Testis (tissue), 5 donors: ENCODE measurements at places on chromosomes 3 and 15.

DNA sequence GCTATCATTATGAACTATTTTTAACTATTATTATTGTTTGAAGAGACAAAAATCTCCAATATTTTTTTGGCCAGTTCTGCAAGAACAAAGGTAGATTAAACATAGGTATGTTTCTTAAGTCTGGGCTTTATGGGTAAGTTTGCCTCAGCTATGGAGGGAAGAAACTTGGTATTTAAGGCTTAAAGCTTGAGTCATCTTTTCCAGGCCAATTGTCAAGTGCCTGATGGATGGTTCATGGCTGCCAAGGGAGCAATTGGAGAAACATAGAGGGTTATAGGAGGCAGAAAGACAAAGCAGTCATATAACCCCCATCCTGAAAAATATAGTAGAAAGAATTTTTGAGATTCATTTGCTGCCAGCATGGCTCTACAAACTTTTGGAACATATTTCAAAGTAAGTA lies 7.2 kb upstream of the STAC start:
- no peak for DNase-seq

DNA sequence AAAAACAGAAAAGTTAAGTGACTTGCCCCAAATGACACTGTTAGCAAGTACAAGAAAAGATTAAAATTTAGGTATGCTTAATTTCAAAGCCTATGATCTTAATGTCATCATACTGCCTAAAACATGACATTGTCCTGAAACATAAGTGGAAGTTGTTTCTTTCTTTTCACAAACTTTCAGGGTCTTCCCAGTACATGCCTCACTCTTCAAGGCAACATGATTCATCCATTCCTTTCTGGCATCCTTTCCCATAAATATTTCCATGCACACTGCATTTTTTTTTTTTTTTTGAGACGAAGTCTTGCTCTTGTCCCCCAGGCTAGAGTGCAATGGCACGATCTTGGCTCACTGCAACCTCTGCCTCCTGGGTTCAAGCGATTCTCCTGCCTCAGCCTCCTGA lies 42.5 kb upstream of the KPNA4 start:
- DNase-seq, result no peak

DNA sequence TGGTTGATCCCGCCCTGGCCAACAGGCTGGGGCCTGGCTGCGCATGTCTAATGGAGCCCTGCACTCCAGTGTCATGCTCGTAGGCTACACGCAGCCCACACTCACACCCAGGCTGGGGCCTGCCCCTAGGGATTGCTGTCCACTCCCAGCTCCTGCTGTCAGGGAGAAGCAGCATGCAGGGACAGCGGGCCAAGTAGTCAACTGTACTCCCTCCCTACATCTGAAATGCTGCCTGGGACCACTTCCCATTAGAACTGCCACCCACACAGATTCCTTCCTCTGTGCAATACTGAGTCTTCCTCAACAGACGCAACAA lies 16.1 kb downstream of the ALS2CL start:
- DNase-seq, result no peak

DNA sequence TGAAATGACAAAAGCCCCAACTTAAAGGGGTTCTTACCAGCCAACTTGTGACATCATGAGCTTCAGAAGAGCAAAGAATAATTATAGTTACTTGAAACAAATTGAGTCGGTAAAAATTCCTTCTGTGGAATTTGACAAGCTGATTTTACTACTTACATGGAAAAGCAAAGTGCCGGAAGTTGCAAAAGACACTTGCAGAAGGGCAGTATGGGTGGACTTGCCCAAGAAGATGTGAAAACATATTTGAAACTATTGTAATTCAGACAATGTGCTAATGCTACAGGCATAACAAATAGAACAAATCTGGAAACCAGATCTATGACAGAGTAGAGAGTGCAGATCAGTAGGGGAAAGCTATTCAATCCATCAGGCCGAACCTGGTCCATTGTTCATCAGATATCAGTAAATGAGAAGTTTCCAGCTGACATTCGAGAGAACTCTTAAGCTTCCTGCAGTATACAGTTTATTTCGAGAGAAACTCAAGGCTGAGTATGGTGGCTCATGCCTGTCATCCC lies 2.5 kb upstream of the KIF7 start:
- DNase-seq, result peak; percentile 1

DNA sequence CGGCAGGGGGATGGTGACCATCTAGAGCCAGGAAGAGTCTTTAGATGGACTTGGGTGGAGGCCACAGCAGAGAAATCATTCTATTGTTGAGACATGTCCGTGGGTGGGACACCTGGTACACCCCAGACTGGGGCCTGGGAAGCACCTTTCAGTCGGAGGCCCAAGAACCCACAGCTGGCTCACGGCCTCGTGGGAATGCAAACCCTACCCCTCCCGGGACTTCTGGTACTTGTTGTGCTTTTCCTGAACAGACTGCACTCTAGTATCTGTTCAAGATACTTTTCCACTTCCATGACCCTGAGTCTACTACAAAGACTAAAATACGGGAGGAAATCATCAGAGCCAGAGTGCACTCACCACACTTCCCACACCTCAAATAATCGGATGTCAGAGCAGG lies 60.7 kb downstream of the BDH1 start:
- peak; percentile 56 for DNase-seq

GRCh38 chr3:50189274-50189673 lies 2.1 kb upstream of the GNAT1 start:
- DNase-seq, result peak; percentile 91

GRCh38 chr3:154316974-154317767 lies 7.1 kb downstream of the DHX36 start:
- no peak for DNase-seq

GRCh38 chr3:101042996-101043686 lies 49.9 kb upstream of the ABI3BP start:
- no peak for DNase-seq

- DNase-seq, result no peak
These were observed 30.1 kb upstream of the FILIP1L start for GRCh38 chr3:100144255-100144866.

DNA sequence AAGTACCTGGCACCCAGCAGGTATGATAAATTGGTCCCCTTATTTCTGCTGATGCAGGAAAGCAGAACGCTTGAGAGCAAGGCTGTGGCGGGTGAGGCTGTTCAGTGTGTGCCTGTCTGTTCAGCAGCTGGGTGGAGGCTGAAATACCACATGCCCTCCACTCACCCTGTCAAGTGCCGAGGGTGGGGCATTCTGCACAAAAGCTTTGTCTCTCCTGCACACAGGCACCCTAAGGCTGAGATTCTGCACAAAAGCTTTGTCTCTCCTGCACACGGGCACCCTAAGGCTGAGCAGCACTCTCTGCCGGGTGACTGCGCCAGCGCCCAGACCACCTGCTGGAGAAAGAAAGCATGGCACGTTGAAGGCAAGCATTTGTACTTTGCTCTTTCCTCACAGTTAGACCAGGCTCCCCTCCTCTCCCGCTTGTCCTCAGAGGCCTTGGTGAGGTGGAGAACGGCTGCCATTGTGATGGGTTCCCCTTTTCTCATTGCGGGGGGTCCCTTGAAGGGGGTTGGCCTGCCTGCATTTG lies 97.5 kb downstream of the BDH1 start:
- DNase-seq, result peak; percentile 57

- no peak for DNase-seq
These were observed 22.4 kb upstream of the TGFBR2 start for GRCh38 chr3:30583973-30584372.

DNA sequence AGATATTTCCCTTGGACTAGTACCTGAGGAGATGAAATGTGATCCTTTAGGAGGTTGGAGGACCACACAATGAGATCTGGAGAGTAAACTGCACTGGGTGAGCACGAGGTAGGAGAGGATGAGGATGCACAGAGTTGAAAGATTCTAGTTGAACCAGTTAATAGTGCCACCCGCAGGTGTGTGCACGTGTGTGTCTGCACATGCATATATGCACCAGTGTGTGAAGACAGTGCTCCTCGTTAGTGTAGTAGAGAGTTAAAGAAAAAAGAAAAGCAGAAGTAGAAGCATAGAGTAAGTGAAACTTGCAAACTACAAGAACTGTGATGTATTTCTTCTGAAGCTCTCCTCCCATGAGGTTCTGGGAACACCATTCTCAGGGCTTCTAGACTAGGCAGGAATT lies 8.4 kb downstream of the MED12L start:
- DNase-seq, result no peak

DNA sequence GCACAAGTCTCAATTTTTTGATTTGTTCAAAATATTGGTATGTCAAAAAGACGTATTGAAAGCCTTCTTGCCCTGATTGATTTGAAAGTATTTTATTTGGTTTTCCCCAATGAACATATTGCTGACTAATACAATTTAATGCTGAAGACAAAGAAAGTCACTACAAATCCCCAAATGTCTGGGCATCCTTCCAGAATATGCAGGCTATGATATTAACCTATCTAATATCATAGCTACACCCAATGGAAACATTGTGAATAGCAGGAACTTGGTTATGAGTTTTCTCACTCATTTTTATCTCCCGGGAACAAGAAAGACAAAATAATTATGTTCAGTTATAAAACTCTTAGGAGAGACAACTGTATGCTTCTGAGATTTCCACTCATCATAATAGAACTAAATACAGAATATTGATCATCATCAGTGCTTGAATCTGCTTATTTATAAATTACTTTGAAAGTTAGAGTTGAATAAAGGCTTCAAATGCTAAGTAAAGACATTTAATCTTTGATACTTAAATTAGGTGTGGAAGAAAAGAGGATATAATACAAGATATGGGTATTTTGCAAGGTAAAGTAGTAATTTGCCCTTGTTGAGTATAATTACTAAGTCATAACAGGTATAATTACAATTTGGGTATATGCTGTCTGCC lies 483.9 kb downstream of the RBMS3 start:
- DNase-seq, result peak; percentile 61

DNA sequence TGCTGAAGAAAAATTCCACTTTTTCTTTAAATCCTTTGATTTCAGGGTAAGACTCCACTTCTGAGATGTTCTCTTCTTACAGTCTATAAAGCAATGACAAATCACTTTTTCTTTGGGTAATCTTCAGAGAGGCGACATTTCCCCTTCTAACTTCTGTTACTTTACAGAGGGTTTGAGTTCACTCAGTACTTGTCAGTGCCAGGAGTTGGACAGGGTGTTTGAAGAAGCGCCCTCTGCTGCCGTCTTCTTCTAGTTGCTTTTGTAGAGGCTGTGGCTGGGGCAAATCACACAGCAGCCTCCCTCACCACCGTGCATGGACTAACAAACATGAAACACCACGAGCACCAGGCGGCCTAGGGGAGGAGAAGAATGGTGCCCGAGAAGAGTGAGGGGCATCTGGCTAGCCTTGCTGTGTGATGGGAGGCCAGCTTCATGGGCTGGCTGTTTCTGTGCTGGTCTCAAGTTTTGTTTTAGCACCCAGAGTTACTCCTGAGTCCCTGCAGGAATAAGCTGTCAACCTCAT lies at the start of gene CD80:
TSS of gene CD80 (minus strand) at position 174 of the 523 bp plus-strand sequence. CDS start 1,886 bp downstream, outside the sequence.
- peak; percentile 78 for DNase-seq

DNA sequence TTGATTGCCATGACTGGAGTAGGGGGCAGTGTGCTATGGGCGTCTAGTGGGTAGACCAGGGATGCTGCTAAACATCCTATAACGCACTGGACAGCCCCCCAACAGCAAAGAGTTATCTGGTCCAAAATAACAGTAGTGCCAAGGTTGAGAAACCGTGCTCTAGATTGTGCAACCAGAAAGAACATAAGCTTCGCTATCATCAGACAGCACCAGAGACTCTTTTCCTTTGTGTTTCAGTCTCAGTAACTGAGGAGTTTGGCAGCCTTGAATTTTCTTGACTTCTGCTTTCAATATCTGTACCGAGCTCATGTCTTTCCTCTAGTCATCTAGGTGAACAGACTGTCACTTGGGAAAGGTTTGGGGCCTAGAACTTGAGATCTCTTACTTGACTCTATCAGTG lies 8.8 kb downstream of the ARID3B start:
- no peak for DNase-seq

DNA sequence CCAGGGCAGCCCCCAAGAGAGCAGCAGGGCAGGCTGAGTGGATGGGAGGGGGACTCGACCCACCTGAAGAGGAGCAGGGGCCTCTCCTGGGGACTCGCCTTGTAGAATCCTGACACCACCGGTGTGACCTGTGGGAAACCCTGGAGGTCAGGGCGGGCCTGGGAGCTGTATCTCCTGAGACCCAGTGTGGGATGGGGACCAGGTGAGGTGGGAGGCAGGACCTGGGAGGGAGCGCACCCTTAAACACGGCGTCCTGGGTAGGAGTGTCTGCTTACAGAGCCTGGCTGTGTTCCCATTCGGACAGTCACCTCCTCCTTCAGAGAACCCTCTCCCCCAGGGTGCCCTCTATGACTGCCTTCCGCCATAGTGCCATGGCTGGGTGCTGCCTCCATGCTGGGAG lies 27.1 kb downstream of the C15orf39 start:
- no peak for DNase-seq

DNA sequence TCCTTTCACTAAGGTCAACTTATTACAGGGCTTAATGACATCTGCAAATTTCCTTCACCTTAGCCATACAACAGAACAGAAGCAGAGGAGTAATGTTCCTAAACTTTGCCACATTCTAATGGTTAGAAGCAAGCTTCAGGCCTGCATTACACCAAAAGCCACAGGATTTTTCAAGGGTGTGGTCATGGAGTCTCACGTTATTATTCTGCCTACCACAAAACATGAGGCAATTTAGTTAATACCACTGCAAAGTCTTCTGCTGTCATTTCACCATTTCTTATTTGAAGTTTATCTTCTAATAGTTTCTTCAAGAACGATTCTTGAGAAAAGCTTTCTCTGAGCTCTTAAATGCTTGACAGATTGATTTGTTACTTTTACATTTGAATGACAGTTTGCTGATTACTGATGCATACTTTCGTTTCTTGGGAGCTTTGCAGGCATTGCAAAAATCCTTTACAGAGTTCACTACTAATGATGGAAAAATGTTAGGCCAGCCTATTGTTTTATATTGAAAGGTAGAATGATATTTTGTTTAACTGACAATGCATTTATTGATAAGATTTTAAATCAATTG lies 1257.1 kb downstream of the NSUN3 start:
- no peak for DNase-seq

DNA sequence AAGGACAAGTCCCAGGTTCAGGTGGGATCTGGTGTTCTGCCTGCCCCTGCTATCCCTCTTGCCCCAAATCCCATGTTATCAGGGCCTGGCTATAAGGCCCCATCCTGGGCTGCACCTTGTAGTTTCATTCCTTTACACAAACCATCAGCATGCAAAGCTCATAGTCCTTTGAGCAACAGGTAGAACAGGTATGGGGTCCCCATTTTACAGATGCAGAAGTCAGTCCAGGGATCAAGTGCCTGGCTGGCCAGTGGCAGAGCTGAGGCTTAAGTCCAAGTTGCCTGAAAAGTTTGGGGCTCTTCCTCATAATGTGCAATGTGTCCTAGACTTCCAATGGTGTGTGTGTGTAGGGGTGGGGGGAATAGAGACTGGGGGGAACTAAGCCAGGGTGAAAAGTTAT lies 11.9 kb downstream of the RBPMS2 start:
- no peak for DNase-seq

- DNase-seq, result no peak
These were observed 5.3 kb downstream of the MESP1 start for GRCh38 chr15:89745768-89746167.

DNA sequence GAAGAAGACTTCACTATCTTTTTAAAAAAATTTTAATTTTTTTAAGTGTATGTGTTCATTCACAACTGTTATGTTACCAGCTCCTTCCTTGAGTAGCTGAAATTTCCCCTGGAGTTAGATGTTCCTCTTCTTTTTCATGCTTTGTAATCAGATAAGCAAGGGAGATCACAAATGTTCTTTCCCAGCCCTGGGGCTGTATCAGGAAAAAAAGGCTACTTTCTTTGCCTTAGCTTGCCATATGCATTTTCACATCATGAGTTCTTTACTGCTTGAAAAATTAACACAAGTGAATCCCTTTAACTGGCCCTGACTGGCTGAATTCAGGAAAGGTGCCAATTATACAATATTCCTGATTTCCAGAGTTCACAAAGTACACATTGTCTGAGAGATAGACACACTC lies 353.2 kb upstream of the ATP11B start:
- DNase-seq, result no peak

GRCh38 chr3:135018149-135018923 lies 223.3 kb downstream of the EPHB1 start:
- no peak for DNase-seq
